ENCODE measurements at places on chromosomes 7 and 10.

DNA sequence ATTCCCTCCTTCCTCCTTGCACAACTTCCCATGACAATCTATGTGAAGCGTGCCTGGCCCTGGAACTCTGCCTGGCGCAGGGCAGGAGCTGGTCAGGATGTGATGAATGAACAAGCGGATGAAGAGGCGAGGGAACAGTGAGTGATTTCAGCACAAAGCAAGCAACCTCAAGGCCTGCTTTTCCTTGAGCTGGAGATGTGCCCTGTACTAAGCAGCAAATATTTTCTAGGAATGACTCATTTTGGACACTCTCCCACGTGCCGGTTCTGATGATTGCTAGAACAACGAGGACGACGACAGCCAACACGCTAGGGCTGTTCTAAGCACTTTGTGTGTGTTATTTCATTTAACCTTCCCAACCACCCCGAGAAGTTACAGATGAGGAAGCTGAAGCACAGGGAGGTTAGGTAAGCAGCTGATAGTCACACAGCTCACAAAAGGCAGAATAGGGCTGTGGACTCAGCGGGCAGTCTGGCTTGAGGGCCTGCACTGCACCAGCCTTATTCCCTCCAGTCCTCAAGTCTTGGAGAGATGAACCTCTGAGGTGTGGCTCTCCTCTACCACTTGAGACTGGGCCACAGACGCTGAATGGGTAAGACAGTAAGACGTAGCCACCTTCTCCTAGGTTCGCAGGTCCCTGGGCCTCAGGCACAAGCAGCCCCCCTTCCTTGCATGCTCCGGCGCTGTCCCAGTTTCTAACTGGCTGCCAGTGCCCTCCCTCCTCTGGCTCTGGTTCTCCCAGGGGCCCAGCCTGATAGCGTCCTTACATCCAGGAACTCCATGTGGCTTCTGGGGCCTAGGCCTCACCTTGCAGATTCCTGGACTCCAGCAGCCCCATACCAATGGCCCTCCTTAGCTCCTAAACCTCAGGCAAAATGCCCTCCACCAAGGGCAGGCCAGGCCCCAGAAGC, 59.0 kb downstream of the YKT6 start:
- DNase-seq = peak; percentile 70

DNA sequence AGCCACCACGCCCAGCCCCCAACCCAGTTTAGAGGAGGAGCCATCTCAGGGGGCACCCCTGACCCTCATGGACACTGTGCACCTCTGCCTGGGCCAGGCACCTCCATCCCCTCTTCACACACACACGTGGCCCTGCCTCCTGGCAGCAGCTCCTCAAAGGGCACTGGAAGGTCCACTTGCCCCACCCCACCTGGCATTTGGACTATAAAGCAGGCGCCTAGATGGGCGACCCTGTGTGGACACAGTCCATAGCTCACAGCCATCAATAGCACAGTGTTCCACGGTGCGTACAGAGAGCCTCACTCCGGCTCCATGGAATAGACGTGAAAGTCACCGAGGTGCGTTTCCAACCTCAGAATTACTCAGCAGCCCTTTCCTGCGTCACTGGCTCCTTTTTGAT, 41.0 kb downstream of the FKBP6 start:
- DNase-seq = no peak

DNA sequence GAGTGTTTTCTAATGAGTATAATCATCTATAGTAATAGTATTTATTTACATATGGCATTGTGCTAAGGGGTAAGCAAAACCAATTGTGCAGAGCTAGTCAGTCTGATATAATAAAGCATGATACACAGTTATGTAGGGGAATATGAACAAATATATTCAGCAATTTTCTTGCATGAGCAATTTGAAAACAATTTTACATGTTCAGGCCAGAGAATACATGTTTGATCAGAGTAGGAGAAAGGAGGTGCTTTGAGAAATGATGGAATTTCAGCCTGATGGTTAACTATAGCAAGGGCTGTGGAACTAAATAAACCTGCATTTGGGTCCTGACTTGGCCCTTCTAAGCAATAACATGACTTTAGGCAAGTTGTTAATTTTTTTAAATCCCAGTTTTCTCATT, 214.5 kb downstream of the TWIST1 start:
- DNase-seq = no peak

DNA sequence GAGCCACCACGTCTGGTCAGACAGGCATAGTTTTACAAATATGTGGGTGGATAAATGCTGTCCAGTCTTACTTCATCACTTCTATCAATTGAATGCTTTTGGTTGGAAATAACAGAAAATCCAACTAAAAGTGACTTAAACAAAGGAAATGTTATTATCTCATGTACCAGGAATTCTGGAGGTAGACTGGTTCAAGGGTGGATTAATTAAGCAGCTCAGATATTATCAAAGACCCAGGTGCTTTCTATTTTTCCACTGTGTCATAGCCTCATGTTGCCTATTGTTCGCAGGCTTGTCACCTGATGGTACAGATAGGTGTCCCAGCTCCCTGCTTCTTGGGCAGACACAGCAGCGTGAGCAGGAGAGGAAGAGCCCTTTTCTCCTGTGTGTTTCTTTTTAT, 156.1 kb upstream of the CTBP2 start:
- no peak for DNase-seq

DNA sequence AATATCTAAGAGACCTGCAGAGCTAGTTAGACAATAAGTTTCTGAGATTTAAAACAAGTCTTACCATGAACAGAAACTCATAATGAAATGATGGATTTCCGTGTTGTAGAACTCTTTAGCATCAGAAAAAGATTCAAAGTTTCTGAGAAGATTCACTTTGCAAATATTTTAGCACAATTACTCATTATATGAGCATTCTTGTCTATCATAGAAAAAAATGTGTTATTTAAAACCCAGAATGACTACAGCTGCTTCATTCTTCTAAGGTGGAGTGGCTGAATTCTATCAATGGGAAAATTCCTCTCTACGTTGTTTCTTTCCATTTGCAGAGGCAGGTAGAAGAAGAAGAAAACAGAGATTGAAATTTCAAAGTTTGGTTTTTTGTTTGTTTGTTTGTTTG, 21.0 kb upstream of the RALA start:
- no peak for DNase-seq

DNA sequence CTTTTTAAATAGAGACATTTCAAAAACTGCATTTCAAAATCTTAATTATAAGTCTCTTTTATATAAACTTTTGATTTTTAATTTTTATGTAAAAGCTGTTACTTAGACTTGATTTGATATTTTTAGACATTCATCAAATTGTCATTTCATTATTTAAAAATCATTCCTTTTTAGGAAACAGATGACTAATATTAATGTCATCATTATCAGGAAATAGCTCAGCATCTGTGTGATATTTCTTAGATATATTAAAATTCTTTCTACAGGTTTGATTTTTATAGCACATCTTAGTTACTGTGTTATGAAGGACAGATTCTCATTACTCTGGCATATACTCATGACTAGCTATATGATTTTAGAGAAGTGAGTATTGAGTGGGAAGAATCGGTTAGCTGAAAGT, 17.2 kb downstream of the RUNDC3B start:
- DNase-seq = no peak

DNA sequence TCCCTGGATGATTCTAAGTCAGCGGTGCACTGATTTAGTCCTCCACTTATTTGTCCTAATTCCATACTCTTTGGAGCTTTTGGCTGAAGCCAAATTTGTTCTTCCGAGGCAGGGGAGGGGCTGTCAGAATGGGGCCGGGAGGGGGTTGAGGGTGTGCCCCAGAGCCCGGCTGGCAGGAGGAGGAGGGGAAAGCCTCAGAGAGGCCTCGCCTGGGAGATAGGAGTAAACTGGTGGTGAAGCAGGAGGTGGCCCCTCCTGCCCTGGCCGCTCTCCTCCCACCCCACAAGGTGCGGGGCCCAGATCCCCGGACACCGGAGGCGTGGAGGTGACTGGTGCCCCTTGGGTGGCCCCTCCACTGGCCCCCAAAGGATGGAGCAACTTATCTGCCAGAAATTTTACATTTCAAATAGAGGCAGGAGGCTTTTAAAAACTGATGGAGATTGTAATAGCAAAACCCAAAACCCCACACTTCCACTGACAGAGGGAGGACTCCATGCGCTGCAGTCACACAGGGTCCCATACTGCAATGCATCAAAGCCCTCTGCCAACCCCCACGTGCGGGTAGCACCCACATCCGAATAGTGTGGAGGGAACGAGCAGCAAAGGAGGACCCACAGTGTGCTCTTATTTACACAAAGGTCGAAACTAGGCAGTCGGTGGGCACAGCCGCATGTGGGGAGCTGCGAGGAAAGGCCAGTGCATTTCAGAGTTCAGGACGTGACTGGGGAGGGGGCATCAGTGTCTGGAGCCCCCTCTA, 61.9 kb downstream of the CAMK2B start:
- no peak for DNase-seq

DNA sequence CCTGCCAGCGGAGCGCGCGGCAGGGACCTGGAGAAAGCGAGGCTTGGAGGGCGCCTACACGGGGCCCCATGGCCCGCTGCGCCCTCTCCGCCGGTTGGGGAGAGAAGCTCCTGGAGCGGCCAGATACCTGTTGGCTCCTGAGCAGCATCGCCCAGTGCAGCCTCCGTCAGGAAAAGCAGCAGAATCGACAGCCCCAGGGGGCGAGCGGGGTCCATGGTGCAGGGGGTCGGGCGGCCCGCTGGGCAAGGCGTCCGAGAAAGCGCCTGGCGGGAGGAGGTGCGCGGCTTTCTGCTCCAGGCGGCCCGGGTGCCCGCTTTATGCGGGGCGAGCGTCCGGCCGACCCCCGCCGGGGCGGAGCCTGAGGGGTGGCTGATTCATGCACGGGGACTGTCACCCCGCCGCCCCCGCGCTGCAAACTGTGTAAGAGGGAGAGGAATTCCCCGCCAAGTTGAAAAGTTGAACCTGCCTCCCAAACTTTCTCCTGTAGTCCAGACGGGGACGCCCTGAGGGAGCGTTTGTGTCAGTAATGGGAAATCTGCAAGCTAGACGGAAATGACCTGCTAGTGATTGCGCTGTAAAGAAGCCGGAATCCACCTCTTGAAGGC, at the start of gene TFPI2:
Gene TFPI2, minus strand, starts transcription at position 290 of the 605 bp plus-strand sequence. Its CDS starts 75 bp downstream, at position 215.
- DNase-seq = no peak

GRCh38 chr10:24552346-24553016, 171.2 kb downstream of the ARHGAP21 start:
- no peak for DNase-seq

GRCh38 chr7:75924889-75925288, 9.9 kb downstream of the POR start:
- peak; percentile 17 for DNase-seq

DNA sequence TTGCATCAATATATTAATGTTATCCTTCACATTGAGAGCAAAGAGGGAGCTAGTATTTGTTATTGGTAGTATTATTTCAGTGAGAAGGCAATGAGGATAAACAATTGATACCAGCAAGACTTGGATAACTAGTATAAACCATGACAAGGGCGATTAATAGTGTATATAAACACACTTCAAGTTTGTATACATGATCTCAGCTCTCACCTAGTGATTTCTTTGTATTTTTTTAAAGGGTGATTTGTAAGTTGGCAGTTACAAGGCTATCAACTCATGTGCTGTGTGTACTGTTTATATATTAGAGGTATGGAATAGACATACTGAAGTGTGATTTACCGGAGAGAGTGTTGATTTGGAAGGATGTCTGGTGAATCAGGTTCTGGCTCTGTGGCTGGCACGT, 88.0 kb downstream of the SNX10 start:
- DNase-seq = no peak

- DNase-seq = no peak
Measured at GRCh38 chr7:141275350-141275749, 201.5 kb downstream of the TMEM178B start.

GRCh38 chr7:43669286-43670081, 59.8 kb downstream of the COA1 start:
- no peak for DNase-seq

- no peak for DNase-seq
Measured at GRCh38 chr7:18491871-18492270, 3.7 kb upstream of the HDAC9 start.

GRCh38 chr7:50499092-50499491, 48.9 kb upstream of the FIGNL1 start:
- no peak for DNase-seq

DNA sequence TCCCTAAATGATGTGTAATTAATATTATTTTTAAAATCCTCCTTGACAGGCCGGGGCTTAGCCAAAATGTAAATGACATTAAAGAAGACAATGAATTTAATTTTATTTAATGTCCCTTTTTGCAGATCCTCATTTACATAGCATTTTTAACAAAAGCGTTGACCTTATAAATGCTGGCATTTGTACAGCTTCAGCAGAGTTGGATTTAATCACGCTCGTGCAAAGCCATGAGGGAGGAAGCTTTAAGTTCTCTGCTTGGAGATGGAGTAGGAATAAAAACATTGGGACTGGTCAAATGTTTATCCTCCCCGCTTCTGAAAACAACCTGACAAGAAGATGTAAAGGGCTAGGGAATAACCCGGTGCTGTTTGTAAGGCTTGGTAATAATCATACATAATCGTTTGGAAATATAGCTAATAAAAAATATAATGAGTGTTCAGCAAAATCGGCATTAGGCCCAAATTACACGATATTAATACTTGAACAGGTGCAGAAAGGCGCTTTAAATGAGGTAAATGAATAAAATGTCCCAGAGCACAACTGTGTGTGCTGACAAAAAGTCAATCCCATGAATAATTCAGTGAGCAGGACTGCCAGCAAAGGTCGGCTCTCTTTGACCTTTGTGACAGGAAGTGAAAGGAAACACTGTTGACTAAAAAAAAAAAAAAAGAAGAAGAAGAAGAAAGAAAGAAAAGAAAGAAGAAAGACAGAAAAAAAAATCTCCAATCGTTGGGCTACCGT, 11.5 kb downstream of the EBF3 start:
- DNase-seq = no peak

- peak; percentile 56 for DNase-seq
Measured at GRCh38 chr7:5758753-5759335, 22.6 kb downstream of the RNF216 start.

DNA sequence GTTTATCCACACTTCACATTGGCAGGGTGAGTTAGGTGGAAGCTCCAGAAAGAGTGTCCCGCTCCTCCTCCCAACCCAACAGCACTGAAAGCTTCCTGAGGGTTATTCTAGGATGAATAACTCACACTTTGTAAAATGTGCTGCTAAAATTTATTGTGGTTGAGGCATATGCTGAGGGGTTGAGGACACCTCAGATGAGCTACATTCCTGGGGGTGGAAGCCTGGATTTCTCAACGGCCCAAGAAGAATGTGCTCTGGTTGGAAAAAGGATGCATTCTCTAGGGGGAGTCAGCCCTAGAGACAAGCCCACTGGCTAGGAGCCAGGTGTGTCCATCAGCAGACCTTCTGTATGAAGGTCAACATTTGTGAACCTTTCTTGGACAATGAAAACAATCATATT, 91.5 kb upstream of the PDE1C start:
- DNase-seq = no peak

DNA sequence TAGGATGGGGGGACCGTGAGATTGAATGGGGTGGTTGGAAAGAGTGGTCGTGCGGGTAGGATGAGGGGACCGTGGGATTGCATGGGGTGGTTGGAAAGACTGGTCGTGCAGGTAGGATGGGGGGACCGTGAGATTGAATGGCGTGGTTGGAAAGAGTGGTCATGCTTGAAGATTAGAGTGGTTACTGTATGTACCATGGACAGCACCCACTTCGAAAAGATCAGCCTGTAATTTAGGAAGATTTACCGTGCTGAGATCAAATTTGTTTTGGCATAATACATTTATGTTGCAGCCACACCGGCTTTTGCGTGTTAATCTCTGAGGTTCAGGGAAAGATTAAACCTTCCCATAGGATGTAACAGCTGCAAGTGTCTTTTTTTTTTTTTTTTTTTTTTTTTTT, 495.2 kb upstream of the ADARB2 start:
- no peak for DNase-seq
